GF-D8 (cell line): ENCODE measurements at places on chromosomes 5 and 9.

GRCh38 chr5:119365847-119366539 lies 10.2 kb downstream of the TNFAIP8 start:
- no peak for DNase-seq

- DNase-seq, result no peak
Observed at GRCh38 chr9:121955649-121956048, 137.5 kb downstream of the TTLL11 start.

DNA sequence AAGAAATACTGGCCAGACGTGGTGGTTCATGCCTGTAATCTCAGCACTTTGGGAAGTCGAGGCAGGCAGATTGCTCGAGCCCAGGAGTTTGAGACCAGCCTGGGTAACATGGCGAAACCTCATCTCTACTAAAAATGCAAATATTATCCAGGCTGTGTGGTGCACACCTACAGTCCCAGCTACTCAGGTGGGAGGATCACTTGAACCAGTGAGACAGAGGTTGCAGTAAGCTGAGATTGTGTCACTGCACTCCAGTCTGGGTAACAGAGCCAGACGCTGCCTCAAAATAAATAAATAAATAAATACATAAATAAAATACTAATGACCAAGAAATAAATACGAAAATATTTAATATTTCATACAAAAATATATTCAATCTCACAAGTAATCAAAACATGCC lies 18.8 kb downstream of the KLF9 start:
- no peak for DNase-seq

- no peak for DNase-seq
Observed at GRCh38 chr9:137452006-137452760, 7.0 kb downstream of the NSMF start.

DNA sequence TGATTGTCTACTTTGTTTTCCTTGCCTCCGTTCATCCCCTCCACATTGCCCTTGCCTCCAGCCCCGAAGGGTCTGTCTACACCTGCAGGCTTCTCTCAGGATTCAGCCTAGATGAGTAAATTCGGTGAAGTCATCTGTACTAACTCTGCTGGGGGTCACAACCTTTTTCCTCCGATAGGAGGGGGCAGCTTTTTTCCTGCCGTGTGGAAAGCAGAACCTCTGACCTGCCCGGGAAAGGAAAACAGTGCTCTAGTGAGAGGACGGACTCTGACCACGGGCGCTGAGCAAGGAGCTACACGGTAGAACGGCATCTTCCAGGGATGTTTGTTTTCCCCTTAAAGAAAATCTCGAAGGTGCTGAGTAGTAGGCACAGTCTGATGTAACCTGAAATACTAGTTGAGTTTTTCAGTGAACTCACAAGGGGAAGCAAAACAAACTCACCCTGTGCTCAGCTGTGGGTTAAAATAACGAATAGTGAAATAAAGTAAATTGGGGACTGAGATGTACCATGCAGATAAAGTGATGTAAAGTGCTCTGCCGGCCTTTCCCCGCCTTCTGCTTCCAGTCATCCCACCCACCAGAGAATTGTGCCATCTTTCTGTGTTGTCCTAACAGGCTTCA lies 281.8 kb downstream of the AOPEP start:
- DNase-seq, result no peak

DNA sequence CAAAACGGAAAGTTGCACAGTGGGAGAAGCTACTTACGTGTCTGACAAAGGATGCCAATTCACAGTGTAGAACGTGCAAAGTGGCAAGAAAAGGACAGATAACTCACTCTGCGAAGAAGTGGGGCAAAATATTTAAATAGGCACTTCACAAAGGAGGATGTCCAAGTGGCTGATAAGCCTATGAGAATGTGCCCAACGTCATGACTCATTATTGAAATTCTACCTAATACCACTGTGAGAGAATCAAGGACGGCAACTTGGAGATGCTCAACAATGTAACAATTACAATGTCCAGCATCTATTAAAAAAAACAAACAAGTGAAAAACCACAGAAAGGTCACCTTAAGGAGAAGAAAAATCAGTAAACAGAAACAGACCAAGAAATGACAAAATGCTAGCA lies 59.0 kb downstream of the NACC2 start:
- no peak for DNase-seq

DNA sequence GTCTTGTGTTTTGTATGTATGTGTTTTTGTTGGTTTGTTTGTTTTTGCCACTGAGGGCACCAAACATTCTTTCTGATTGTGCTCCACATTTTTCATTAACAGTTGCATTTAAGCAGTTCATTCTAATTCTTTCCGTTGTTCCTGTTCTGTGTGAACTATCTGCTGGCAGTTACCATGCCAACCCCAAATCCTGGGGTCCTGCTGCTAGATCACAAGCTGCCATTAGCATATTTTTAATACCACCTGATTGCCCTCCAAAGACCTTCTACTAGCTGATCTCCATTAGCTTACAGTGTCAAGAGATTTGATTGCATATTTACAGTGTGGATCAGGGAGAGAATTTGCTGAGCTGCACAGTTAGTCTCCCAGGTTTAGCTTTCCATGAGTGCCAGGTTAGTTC lies 40.6 kb upstream of the STARD4 start:
- DNase-seq, result no peak

DNA sequence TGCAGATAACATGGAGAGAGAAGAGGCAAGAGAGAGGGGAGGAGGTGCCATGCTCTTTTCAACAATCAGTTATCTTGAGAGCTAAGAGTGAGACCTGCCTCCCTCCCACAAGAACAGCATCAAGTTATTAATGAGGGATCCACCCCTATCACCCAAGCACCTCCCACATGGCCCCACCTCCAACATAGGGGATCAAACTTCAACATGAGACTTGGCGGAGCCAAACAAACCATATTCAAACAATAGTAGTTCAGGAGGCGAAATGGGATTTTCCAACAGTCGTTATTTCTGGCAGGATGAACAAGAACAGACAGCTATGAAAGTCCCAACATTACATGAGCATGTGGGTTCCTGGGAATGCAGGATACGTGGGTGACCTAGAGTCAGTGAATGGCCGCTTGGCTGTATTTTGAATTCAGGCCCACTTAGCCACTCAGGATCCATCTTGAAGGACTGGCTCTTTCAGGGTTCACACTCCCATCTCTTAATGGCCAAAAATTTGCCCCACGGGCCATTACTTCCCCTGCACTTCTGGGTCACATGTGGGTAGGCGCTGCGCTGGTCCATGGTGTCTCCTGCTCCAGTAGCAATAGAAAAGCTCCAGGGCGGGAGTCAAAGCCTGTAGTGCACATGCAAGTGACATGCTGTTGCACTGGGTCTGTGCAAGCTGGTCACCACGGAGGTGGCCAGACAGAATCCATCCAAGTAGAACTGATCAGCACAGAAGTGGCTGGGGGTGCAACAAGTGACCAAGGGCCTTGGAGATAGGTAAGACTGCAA lies 7.1 kb upstream of the FAF2 start:
- DNase-seq, result no peak

GRCh38 chr9:129408535-129409215 lies 212.2 kb downstream of the C9orf50 start:
- no peak for DNase-seq

DNA sequence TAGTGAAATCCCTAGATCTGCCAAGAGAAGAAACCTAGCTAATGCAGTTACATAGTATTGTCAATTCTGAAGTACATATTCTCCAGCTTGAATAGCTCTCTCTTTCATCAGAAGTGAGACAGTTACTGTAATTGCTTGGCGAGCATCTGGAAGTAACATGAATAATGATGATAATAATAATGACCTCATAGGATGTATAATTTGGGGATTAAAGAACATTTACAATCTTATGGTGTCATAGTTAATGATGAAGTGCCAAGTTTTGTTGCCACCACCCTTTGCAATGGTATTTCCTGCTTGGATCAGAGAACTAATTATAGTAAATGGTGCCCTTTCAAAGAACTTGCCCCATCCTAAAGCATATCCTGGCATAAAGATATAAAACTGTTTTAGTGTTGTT lies 201.4 kb downstream of the ADAMTSL1 start:
- DNase-seq, result no peak

DNA sequence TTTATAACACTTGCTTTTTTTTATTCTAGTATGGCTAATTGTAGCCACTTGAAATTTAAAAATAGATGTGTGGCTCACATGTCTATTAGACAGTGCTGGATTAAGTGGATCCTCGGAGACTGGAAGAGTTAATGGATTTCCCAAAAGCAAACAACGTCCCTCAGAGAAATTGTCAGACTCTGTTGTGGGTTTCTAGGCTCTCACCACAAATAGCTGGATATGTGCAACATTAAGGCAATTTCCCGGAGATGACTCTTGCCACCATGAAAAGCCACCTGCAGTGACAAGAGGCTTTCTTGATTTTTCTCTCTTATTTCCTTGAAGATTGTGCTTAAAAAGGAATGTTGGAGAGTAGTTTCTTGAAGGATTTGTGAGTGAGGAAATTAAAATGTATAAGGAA lies 43.2 kb downstream of the TMEM167A start:
- DNase-seq, result no peak

DNA sequence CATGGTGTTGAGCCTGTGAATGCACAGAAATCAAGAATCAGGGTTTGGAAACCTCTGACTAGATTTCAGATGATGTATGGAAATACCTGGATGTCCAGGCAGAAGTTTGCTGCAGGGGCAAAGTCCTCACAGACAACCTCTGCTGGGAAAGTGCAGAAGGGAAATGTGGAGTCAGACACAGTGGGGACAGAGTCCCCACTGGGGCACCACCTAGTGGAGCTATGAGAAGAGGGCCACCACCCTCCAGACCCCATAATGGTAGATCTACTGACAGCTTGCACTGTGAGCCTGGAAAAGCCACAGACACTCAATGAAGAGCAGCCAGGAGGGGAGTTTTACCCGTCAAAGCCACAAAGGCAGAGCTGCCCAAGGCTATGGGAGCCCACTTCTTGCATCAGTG lies 181.9 kb upstream of the SEMA6A start:
- no peak for DNase-seq

GRCh38 chr5:122727112-122727541 lies 47.8 kb upstream of the SNX2 start:
- DNase-seq, result no peak

- no peak for DNase-seq
Observed at GRCh38 chr5:104734046-104734445, 1171.5 kb upstream of the NUDT12 start.

- no peak for DNase-seq
Observed at GRCh38 chr5:164207646-164208045, 702.2 kb downstream of the MAT2B start.

DNA sequence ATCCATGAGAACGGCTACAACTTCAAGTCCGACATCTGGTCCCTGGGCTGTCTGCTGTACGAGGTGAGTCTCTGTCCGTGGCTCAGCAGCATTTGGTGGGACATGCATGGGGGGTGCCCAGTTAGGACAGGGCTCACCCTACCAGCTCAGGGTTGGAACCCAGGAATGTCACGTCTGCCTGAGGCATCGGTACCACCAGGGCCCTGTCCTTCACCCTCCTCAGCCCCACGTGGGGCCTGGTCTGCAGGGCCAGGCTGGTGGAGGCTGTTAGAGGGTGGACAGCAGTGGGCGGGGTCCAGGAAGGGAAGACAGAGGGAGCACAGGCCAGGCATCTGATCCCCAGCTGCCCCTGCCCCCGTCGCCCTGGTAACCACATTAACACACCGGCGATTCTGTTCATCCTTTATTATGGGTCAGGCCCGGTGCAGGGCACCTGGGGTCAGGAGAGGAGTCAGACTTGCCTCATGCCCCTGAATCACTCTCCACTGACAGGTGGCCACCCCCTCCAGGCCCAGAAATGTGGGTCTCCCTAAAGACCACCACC lies 75.6 kb downstream of the PSMB7 start:
- DNase-seq, result no peak

GRCh38 chr5:155087036-155087435 lies 73.5 kb downstream of the KIF4B start:
- DNase-seq, result no peak

DNA sequence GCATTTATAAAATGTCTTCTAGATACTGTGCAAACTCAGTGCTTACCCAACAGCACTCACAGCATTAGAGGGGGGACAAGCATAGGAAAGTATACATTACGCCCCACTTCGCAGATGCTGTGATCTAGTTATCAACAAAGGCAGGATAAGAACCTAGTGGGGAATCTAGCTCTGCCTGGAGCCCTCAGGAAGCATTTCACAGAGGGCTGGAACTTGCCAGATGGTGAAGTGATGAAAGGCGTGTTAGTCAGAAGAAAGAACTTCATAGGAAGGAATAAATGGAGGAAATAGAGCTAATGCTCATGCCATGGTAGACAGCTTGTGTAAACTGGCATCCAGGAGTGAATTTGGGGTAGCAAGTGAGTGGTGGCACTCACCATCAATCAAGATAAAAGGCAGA lies 25.8 kb downstream of the DIRAS2 start:
- no peak for DNase-seq

DNA sequence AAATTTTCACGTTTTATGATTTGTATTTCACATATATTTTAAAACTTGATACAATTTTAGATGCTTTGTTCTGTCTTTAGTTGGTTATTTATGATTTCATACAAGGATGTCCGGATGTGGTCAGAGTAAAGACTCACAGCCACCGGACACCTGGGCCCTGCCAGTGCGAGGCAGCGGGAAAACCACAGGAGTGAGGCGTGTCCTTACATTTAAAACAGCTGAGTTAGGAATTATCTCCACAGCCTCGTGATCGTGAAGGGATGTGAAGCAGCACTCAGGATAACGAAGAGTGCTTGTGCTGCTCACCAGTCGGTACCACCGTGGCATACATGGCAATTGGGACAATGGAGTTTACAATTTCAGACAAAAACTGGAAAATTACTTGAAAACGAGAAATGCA lies 14.0 kb downstream of the SNX18 start:
- no peak for DNase-seq

- DNase-seq, result no peak
Observed at GRCh38 chr9:35563791-35564197, 41.3 kb upstream of the TESK1 start.

- no peak for DNase-seq
Observed at GRCh38 chr9:128166169-128166568, 6.1 kb downstream of the BBLN start.

DNA sequence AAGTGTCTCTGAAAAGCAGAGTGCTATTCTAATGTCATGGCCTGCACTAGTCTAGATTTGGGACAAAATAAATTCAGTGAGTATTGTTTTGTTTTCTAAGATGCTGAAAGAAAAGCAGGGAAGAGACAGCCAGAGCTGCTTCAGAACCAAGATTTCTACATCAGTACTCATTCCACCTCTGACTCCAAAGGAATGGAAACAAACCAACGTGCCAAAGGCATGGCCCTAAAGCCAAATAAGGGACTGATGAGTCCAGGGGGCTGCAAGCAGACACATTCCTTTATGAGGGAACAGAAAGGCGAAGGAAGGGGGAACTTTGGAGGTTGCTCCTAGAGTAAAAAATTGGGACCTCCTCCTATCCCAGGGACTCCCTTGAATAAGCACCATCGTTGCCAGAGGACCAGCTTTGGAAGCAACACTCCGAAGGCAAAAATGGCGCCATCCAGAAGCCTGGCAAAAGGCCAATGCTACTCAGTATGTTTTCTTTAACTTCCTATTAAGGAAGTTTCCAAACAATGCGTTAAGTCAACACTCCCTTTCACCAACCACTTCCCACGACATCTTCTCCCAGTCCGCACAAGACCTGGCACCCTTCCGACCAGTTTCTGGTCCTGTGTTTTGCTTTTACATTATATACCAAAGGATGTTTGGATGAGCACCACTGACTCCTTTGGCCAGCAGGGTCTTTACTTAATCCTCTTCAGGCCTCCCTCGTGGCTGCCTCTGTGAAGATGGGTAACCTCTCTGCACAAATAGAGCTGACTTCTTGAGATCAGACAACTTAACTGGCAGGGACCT lies 31.6 kb downstream of the ADAM19 start:
- DNase-seq, result no peak

- no peak for DNase-seq
Observed at GRCh38 chr9:70477146-70477745, 62.8 kb upstream of the KLF9 start.

- peak; percentile 6 for DNase-seq
Observed at GRCh38 chr9:127199001-127199791, 65.4 kb upstream of the GARNL3 start.

GRCh38 chr9:69178583-69179011 lies 4.5 kb downstream of the TJP2 start:
- no peak for DNase-seq
